CD4-positive, alpha-beta T cell treated with Interleukin-2 at 100 ng/mL for 4 hours (primary cell): ENCODE measurements at places on chromosomes 4 and X.

- DNase-seq: no peak
Observed at GRCh38 chrX:103877571-103877970, 45.5 kb upstream of the RAB9B start.

DNA sequence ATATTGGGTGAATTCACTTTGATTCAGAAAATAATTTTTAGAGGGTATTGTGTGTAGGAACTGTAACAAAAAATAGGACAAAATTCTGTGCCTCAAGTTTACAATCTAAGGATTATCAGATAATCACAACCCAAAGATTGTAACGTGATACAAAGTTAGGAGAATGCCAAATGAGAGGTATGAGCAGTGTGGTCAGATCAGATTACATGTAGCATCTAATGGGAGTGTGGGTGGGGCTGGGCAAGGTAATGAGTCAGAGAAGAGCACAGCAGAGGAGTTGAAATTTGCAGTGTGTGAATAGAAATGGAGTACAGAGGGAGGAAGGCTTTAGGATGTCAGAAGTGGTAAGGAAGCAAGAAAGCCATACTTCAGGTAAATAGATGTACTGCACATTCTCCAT lies 103.4 kb upstream of the TEX13A start:
- no peak for DNase-seq

DNA sequence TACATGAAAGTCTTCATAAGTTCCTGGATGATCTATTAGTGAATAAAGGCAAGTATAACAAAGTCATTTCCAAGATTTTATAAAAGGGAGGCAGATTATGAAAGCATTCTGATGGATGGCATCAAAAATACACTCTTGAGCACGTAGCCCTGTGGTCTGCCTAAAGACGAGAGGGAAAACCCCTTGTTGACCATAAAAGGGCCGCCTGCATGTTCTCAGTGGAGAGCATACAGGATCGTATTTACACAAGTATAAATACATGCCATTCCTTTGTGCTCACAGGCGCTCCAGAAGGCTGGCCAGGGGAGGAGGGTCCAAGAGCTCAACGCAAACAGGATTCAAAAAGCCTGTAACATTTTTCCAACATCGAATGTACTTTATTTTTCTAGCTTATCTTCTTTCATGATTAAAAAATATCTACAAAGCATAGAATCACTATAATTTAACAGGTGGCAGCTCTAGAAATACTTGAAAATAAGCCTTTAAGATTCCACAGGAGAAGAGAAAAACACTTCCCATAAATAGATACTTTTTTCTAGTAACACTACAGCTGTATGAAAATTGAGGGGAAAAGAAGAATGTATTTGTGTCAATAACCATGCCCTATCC lies 29.6 kb downstream of the PDGFC start:
- DNase-seq: no peak

GRCh38 chr4:11344916-11345315 lies 83.8 kb downstream of the HS3ST1 start:
- no peak for DNase-seq

DNA sequence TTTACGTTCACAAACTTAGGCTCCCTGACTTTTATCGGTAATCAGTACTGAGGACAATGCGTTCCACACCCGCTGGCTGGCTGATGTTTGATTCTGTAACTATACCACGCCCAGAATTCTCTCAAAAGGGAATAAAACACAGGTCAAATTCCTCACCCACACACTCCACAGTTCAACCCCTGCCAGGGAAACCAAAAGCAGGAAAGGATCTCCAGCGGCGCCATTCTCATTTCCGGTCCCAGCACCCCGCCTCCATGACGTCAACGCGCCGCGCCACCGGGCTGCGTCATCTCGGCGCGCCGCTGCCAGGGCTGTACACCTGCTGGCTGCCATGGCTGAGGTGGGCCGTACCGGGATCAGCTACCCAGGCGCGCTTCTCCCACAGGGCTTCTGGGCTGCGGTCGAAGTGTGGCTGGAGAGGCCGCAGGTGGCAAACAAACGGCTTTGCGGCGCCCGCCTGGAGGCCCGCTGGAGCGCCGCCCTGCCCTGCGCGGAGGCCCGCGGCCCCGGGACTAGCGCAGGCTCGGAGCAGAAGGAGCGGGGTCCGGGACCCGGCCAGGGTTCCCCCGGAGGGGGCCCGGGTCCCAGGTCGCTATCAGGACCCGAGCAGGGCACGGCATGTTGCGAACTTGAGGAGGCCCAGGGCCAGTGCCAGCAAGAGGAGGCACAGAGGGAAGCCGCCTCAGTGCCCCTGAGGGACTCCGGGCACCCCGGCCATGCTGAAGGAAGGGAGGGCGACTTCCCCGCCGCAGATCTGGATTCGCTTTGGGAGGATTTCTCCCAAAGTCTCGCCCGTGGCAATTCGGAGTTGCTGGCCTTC lies at the start of the genes ACOX3 and TRMT44:
TSS of gene ACOX3 (minus strand) at position 232 of the 820 bp plus-strand sequence. CDS start 24,202 bp downstream, outside the sequence.
TSS of gene TRMT44 (plus strand) at position 286 of the 820 bp plus-strand sequence. CDS start at position 332, 46 bp downstream.
- peak; percentile 94 for DNase-seq

GRCh38 chr4:10608501-10609219 lies 75.9 kb downstream of the CLNK start:
- no peak for DNase-seq

DNA sequence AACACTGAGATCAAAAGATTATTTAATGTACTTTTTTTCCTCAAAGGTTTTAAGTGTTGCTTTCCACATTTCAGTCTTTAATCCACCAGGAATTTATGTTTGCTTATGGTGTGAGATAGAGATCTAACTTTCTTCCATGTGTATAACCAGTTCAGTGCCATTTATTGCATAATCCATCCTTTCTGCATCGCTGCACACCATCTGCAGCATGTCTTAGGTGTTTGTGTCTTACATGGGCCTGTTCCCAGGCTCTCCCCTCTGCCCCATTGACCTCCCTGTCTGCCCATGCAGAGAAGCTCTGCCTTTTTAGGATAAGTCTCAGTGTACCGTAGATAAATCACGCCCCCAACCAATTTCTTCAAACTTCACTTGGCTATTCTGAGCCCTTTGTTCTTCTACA lies 30.3 kb downstream of the NSDHL start:
- DNase-seq: no peak

- no peak for DNase-seq
Observed at GRCh38 chr4:155478336-155478835, 101.6 kb upstream of the MAP9 start.

DNA sequence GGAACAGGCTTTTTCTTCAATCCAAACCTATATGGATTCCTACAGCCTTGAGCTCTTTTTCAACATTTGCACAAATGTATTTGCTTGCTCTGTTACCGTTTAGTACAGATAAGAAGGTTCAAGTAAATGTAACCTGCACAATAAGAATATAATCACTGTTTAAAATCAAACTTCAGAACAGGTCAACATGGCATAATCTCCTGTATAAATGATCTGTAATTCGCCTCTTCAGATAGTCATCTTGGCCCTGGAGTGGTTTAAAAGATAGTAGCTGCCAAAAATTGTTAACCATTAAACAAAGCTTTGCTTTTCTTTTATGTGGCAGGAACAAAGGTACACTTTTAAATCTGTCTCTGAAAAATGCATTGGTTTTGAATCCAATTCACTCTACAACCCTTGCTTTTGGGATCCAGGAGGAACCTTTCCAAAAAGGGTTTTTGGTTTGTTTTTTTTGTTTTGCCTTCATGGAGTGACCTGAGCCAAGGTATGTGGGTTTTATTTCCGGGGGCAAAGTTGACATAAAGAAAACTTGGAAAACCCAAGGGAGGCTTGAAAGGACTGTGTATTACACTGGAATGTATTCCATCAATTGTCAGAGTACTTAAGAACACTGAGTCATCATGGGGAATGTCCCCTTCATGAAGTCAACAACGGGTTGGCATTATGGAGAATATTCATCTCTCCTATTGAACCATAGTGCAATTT lies 210.4 kb upstream of the HCCS start:
- no peak for DNase-seq

DNA sequence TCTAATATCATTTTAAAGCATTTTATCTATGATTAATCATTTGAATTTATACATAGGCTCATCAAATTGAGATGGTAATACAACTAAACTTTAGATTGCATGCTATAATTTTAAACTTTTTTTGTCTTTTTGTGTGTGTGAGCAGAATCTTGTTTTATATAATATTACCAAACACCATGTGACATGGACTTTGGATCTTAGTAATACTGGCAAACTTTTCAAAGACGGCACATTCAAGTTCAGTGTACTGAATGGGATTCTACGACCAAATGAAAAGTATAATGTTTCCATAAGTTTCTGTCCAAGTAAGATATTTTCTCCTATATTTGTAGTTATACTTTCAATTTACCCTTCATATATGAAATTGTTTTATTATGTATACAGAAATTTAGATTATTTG lies 116.0 kb downstream of the CFAP47 start:
- no peak for DNase-seq

DNA sequence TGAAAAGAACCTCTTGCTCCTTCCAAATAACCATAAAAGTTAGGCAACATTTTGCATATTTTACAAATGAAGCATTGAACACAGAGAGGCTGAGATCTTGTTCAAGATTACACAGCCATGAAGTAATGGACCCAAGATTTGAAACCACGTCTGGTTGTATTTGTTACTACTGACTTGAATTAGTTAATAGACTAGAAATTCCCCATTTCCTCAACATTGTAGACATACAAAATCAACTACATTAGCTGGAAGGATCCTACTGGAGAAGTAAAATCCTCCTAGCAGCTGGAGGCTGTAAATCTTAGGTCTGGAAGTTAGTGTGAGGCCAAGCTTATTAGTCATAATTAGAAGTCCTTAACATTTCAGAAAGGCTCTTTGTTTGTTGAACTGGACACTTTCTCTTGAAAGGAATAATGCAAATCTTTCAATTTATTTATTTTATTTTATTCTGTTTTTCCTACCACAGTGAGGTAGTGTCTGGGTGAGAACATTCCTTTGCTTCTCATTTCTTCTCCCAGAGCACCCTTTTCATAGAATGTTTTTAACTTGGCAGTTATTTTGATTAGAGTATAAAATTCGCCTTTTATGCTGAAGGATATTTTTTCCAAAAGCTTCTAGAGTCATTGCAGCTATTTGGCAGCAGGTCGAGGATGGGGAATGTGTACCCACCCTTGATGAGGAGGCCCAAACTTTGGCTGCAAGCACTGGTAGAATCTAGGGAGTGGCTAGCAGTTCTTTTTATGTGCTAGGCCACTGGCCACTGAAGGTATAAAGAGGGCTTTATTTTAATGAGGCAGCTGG lies 62.0 kb upstream of the CLNK start:
- DNase-seq: no peak

DNA sequence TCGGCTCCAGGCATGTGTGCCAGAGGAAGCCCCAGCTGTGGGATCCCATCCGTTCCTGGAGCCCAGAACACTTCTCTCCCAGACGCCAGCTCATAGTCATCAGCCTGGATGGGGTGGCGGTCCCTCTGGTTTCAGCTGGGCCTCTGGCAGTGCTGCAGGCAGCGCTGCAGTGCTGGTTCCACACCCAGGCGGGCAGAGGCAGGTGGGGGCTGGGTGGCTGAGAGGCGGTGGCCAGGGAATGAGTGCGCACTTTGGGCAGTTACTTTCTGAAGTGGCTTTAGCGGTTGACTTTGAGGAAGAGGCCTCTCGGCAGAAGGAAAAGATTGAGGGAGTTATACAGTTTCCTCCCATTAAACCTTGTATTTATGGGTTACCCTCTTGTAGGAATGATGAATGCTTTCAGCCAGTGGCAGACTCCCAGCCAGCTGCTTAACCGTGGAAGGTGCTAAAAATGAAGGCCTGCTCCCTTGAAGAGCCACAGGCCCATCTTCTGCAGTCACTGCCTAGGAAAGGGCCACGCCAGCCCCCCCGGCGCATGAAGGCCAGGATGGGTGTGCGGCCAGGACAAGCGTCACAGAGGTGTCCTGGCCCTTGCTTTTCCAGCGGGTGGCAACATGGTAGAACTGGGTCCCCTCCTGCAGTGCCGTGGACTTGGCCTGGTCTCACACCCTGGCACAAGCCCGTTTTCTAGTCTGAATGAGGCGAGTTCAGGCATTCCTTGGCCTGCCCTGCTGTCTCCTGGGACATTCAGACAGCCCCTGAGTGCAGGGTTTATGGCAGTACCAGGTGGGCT lies 9.9 kb downstream of the TADA2B start:
- DNase-seq: peak; percentile 12

- peak; percentile 57 for DNase-seq
Observed at GRCh38 chr4:37780444-37781130, 45.9 kb upstream of the PGM2 start.

GRCh38 chrX:5876984-5877596 lies 351.6 kb downstream of the NLGN4X start:
- no peak for DNase-seq

DNA sequence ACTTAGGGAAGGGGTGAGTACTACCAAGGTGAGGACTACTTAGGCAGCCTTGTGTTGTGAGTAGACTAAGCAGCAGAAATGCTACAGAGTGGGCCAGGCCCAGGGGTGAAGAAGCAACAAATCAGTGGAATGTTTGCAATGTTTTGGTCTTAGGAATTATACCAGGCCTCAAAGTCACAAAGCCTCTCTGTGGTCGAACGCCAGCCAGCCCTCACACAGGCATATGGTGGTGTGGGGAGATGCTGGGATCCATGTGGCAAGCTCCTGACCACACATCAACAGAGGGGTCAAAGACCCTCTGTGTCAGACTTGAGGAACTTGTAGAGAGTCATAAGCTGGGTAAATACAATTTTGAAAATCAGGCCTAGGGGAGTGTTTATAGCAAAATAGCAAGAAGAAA lies 153.8 kb upstream of the KLF3 start:
- DNase-seq: no peak

DNA sequence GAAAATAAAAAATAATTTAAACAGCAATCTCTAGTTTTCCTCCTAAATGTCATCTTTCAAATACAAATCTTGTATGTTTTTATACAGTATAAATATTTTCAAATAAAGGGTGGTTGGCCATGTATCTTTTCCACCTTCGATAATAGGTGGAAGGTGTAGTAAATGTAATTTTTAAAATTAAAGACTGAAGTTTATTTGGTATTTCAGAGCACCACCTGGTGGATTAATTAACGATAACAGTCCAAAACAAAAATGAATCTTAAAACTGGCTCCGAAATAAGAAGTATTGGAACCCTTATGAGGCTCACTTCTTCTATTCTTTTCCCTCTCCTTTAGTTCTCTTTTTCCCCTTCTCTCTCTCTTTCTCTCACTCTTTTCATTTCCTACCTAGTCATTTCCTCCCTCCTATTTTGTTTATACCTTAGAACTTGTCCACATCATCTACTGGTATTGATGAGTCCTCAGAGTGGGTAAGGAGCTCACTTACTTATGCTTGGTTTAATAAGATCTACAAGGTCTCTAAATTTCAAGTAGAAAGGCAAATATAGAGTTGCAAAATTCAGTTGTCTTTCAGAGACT lies 82.9 kb upstream of the EXOC1L start:
- DNase-seq: peak; percentile 2

DNA sequence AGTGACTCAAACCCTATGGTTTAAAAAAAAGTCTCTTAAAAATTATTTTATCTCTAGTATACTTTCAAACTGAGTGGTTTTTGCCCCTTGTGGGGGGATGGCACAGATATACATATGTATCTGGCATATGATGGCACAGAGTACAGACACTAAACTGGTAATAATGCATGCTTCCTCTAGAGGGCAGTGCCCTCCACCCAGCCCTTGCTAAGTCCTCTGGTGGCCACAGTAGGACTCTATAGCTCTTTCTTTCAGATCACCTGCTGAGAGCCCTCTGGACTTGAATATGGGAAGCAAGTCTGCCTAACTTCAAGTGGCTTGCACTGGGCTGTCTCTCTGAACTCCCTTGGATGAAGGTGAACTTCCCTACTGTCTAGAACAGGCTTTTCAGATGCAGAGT lies 66.3 kb downstream of the TSPAN7 start:
- DNase-seq: peak; percentile 4
